Fibroblast of gingiva (primary cell): ENCODE measurements at places on chromosomes 3 and 15.
A peak's percentile ranks its signal among the peaks of the same experiment; 100 is the strongest.

DNA sequence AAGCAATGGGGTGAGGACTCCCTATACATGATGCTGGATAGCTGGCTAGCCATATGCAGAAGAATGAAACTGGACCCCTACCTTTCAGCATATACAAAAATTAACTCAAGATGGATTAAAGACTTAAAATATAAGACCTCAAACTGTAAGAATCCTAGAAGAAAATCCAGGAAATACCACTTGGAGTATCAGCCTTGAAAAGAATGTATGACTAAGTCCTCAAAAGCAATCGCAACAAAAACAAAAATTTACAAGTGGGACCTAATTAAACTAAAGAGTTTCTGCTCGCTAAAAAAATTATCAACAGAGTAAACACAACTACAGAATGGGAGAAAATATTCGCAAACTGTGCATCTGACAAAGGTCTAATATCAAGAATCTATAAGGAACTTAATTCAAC, 94.3 kb downstream of the XRN1 start:
- DNase-seq: no peak

GRCh38 chr15:79765081-79765480, 131.7 kb downstream of the MTHFS start:
- DNase-seq: no peak

DNA sequence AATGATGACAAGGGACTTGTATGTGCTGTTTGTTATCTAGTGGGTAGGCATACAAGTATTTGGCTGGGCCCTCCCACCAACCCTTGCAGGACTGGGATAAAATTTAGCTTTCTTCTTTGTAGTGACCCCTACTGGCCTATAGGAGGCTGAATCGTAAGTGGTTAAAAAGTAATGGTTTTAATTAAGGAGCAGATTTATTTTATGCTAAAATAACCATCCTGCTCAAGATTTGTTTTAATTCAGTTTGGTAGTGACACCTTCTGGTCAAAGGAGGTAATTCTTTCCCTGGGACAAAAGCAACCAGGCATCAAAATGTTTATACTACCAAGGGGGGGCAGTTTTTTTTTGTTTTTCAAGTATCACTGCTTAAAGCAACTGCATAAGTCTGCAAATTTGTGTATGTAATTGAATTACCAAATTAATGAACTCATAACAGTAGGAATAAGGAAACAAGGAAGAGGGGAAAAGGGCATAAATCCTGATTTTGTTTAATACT, 70.7 kb downstream of the TOP2B start:
- DNase-seq: peak; percentile 81

DNA sequence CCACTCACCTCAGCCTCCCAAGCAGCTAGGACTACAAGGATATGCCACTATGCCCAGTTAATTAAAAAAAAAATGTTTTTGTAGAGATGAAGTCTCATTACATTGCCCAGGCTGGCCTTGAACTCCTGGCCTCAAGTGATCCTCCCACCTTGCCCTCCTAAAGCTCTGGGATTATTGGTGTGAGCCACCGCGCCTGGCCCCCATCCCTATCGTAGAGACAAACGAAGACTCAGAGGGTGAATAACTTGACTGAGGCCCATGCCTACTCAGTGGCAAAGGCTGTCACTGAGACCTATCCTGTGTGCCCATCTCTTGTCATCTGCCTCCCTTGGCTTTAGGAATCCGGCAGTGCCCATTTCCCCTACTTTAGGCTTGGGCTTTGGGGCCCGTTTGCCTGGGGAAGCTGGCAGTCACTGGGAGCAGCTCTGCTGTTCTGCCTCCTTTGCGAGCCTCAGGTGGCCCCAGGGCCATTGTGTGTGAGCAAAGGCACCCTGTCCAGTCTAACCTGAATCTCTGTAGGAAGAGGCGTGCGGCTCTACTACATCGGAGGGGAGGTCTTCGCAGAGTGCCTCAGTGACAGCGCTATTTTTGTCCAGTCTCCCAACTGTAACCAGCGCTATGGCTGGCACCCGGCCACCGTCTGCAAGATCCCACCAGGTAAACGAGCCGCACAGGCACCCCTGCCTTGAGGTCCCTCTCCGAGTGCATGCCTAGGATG, 70.1 kb downstream of the AAGAB start:
- no peak for DNase-seq

DNA sequence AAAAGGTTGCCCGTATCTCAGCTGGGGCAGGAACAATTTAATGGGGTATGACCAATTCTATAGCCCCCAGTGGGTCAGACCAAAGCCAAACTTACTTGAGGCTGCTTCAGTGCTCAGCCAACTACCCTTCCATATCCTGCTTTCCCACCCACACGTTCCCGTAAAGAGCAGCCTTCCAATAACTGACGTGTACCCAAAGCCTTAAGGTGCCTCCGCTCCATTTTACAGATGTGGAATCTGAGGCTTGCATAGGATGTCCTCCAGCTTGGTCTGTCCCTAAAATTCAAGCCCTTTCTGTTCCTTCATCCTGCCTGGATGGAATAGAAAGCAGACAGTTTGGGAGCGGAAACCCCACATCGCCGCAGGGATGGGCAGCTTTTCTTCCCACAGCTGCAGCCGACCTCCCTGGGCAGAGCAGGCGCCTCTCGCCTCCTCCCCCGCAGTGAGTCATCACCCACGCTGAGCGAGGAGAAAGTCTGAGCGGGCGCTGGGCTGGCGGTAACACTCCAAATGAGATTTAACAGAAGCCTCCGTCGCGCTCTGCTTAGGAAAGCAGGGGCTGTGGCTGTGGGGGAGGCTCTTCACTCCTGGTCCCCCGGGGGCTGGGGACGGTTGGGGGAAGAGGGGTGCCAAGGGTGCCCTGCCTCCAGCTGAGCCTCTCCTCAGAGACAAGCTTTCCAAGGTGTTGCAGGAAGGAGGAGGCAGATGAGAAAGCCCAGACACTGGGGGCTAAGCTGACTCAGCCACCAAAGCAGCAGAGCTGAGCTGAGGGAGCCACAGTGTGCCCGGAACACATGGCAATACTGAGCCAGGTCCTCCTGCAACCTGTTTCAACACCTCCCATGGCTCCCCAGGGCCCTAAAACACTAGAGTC, 57.8 kb upstream of the HRH1 start:
- DNase-seq: peak; percentile 62

- no peak for DNase-seq
These were observed 48.0 kb downstream of the KPNA1 start for GRCh38 chr3:122466701-122467240.

GRCh38 chr15:58864602-58865424, 68.7 kb downstream of the SLTM start:
- no peak for DNase-seq

GRCh38 chr15:41848631-41849030, 10.0 kb downstream of the PLA2G4B start:
- DNase-seq: no peak

DNA sequence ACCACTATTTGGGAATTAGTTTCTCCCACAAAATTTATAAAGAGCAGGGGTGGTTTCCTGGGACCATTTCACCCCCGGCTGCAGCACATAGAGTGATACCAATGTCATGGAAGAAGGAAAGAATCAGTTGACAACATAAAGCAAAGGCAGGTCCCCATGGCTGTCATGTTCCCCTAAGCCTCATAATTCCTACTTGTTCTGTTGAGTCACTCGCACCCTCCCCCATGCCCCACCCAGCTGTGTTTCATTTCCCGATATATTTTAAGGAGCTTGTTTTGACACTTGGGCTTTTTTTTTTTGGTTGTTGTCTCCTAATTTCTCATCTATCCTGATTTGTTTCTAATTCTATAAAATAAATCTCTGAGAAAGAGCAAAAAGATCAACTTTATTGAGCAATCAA, 24.9 kb downstream of the ERC2 start:
- no peak for DNase-seq
